ENCODE measurements at places on chromosomes 13 and 19.

DNA sequence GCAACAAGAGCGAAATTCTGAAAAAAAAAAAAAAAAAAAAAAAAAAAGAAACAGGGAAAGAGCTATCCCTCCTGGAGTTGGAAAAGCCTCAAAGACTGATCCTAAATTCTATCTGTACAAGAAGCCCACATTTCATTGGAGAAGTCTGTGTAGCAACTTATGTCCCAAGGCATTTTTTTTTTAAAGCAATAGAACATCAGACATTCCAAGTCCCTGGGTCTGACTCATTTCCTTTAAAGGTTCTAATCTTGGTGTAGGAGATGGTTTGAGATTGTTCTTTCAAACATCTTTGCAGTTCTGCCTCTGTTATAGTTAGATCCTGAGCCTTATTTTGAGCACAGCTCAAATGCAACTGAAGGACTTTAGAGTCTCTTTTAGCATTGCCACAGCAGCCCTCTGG, 706.5 kb upstream of the MIR17HG start:
- peak; percentile 74 for DNase-seq

DNA sequence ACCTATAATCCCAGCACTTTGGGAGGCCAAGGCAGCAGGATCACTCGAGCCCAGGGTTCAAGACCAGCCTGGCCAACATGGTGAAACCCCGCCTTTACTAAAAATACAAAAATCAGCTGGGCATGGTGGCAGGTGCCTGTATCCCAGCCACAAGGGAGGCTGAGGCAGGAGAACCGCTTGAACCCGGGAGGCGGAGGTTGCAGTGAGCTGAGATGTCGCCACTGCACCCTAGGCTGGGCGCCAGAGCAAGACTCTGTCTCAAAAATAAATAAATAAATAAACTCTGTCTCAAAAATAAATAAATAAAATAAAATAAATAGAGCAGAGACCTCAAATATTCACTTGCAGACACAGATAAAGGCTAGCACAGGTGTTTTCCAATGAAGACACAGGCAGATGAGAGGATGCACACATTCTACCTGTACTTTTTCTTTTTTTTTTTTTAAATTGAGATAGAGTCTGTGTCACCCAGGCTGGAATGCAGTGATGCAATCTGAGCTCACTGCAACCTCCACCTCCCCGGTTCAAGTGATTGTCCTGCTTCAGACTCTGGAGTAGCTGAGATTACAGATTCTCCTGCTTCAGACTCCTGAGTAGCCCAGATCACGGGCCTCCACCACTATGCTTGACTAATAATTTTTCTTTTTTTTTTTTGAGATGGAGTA, 2.7 kb upstream of the RPS16 start:
- peak; percentile 67 for DNase-seq

DNA sequence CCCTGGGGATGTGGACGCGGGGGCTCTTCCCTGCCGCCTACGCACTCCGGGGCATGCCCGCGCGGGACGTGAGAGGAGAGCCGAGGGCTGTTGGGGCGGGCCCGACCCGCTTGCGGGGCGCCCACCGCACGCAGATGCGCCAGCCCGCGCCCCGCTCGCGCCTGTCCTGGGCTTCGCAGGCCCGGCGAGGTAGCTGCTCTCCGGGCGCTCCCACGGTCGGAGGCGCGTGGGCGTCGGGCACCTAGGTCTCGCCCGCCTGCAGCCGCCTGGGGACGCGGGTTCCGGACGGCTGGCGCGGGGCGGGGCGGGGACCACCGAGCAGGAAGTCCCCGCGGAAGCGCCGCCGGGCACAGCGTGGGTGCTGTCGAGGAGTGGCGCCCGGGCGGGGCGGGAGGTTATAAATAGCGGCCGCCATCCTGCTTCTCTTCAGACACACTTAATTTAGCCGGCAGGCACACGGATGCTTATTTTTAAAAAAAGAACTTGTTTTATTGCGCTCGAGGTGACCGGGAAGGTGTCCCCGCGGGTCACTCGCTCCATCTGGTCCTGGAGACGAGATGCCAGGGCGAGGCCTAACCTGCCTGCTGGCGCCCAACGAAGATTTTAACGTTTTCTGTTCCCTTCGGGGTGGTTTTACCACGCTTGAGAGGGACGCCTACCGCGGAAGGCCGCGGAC, 561 bp upstream of the GJA3 start:
- peak; percentile 20 for DNase-seq

GRCh38 chr13:99647596-99647985, 146.3 kb downstream of the TM9SF2 start:
- no peak for DNase-seq

GRCh38 chr13:106523576-106523975, 11.9 kb downstream of the EFNB2 start:
- peak; percentile 33 for DNase-seq

- no peak for DNase-seq
Observed at GRCh38 chr13:23322353-23323336, 110.9 kb downstream of the SACS start.

DNA sequence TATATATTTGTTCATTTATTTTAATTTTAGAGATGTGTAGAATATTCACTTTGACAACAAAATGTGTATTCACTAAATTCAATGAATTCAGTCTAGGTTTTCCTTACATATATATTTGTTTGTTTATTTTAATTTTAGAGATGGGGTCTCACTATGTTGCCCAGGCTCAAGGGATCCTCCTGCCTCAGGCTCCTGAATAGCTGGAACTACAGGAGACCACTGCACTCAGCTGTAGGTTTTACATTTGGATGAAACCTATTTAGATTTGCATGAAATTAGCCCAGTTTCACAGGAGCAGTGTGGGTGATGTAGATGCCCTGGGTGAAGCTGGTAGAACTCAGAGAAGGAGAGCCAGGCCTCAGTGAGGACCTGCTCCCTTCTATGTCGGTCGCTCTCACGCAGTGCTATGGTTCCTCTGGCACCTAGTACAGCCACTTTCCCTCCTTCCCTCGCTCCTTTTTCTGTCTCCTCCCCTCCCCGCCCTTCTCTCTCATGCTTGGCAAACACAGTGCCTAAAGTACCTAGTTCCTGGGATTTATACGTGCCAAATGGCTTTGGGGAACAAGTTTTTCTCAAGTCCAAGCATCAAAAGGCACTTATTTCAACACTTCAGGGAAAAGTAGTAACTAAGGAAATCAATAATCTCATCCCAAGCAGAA, 14.7 kb upstream of the HMGB1 start:
- no peak for DNase-seq

DNA sequence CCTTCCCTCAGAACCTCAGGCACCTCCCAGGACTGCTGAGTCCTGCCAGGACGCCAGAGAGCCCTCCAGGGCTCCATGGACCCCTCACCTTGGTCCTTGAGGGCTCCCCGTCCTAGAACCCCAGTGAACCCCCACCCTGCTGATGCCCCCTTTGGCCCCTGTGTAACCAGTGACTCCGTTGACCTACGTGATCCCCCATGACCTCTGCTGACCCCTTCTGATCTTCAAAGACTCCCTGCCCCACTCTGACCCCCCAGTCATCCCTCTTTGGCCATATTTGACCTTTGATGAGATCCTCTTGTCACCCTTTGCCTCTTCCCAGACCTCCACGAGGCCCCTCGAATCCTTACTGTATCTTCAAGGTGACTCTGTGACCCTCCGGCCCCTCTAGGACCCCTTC, 91.3 kb downstream of the MAP4K1 start:
- no peak for DNase-seq

GRCh38 chr19:29060813-29061364, 152.1 kb downstream of the UQCRFS1 start:
- no peak for DNase-seq

- DNase-seq, result no peak
Observed at GRCh38 chr13:113342820-113343691, 20.9 kb downstream of the GRTP1 start.

- DNase-seq, result peak; percentile 59
Observed at GRCh38 chr19:34963573-34964406, at the start of gene ZNF792. Gene ZNF792, minus strand, starts transcription at chr19:34964229. Its CDS starts 567 bp downstream, at chr19:34963662.

DNA sequence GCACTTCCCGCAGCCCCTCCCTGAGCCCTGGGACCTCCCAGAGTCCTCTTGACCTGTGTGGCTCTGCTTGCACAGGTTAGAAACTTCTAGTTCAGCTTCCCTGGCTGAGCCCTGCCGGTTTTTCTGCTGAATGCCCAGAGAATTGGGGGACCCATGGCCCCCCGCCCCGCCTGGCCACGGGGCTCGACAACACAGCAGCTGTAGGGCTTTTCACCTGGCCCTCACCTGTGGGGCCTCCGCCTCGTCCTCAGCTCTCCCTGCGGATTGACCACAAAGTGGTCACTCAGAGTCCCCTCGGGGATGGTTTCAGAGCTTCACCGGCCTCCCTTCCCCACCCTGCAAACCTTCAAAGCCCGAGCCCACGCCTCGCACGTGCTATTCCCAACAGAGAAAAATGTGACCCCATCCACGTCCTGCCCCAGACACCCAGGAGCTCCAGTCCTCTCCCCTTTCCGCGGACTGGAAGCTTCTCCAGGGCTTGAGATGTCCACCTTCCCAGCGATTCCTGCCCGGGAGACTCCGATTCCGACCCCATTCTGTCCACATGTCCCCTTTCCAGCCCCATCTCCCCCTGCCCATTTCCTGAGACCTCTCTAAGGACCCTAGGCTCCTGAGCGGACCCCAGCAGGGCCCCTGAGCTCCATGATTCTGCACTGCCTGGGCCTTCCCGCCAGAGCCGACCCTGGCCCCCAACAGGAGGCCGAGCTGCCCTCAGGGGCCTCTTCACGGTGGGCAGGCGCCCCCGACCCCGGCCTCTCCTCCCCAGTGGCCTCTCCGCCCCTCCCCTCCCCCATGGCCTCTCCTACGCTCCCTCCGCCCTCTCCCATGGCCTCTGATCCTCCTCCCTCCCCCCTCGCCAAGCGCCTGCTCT, 41.9 kb downstream of the ANKRD10 start:
- no peak for DNase-seq
